ENCODE measurements at places on chromosomes 11 and 22. TPM values are rescaled to one million over a fixed set of nuclear protein-coding genes. Genes with fewer than 3 reads are reported as not detected.

DNA sequence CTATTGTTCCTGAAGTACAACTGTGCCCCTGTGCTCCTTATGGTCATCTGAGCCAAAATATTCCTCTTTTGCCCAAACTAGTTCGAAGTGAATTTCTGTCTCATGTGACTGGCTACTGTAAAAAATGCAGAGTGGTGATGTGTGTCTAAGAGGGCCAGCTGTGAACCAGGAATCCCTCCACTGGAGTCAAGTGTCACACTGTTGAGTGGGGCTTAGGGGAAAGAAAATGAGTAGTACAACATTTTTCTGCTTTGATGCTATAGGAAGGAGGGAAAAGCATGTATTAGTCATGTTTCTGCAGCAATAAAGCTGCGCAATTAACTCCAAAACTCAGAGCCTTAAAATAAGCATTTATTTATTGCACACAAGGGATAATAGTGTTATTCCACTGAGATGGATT, 39.8 kb upstream of the HMGXB4 start:
- no peak for DNase-seq

DNA sequence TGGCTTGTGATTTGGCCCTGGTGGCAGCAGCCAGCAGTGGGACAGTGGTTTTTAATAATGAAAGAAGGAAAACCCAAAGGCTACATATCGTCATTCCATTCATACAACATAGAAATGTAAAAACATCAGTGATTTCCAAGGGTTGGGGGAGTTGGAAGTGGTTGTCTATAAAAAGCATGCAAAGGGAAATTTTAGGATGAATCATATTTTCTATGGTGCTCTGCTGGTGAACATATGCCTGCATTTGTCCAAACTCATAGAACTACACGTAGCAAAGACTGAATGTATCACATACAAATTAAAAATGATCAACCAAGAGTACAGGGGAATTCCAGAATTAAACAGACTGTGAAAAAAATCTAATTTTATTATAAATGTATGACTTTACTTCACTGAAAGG, 11.1 kb downstream of the OR5B3 start:
- DNase-seq: no peak

DNA sequence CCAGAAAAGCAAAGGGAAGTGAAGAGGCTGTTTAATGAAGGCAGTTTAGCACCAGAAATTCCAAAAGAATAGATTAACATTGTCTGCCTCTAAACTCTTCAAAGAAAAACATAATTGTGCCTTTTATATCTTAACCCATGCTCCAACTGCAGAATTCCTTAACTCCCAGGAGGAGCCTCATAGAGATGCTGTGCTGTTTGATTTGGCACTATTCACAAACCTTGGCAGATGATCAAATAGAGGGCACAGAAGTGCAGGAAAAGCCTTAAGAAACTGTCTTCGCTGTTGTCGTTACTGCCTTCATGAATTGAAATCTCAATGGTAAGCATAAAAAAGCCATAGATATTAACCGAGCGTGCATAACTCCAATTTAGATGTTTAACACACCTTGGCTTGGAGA, 124.1 kb upstream of the MPPED2 start:
- DNase-seq: no peak

- peak; percentile 77 for DNase-seq
These were observed at the start of gene PPP1R14B for GRCh38 chr11:64246871-64247728. TSS of gene PPP1R14B (minus strand) at chr11:64246943. CDS start at chr11:64246673, 270 bp downstream.

DNA sequence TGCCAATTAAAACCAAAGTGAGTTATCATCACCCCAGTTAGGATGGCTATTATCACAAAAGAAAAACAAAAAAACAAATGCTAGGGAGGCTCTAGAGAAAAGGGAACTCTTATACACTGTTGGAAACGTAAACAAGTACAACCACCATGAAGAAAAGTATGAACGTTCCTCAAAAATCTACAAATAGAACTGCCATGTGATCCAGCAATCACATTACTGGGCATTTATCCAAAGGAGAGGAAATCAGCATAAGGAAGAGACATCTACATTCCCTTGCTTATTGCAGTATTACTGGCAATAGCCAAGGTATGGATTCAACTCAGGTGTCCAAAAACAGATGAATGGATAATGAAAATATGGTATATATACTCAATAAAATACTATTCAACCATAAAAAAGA, 1145.1 kb downstream of the LRRC4C start:
- no peak for DNase-seq

- no peak for DNase-seq
These were observed 5.1 kb downstream of the SUSD2 start for GRCh38 chr22:24186352-24186740.

DNA sequence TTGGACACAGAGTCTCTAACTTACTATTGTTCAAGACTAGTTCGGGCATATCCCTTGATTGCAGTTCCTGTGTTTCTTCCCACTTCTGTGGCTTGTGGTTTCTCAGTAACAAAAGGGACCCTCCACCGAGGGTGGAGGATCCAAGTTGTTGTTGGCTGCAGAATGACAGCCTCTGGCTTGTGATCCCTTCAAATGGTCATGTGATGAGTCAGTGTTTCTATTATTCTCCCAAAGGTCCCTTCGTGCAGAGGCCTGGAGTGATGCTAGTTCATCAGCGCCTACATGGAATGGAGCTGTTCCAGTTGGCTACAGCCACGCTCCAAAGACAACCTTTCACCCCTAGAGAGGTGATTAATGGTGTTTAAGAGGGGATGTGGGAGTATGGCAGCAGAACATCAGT, 2.6 kb upstream of the VWCE start:
- no peak for DNase-seq

AMPD3 gene
- 9.0 TPM for total RNA-seq

DNA sequence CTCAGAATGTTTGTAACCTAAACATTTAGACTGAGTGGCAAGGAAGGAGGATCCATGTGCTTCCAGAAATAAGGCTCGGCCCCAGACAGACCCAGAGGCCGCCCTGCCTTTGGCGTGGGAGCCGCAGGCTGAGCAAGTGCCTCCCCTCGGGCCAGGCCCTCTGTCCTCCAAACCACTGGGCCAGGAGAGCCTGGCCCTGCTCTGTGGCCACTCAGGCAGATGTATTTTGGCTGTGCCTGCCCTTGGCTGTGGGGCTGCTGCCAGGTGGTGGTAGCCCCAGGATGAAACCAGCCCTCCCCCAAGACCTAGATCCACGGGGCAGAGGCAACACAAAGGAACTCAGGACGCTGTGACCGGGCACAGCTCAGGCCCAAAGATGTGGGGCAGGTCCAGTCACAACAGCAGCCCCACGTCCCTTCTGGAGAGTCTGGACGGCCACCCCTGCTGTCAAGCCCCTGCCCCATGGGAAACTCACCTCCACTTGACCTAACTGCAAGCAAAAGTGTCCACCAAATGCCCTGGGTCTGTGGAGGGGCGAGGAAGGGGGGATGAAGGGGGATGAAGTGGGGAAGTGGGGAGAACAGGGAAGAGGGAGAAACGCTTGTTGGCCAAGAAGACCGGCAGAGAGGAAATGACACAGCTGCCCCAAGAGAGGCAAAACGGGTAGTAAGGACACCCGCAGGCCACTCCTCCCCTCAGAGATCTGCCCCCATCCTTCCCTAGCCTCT, 24.0 kb downstream of the PISD start:
- DNase-seq: no peak

CEP126 gene
- total RNA-seq: 0.63 TPM

KIRREL3 gene
- total RNA-seq: not detected

All from activated T-cell treated with anti-CD3 and anti-CD28 coated beads, Interleukin-2, amount 50 U/mL, for 4 hours (primary cell).